HepG2 (cell line): ENCODE measurements at places on chromosomes 13 and 19. TPM values are rescaled to one million over a fixed set of nuclear protein-coding genes. Genes with fewer than 3 reads are reported as not detected.

The GFY gene
- not detected in 2 replicates for total RNA-seq

DNA sequence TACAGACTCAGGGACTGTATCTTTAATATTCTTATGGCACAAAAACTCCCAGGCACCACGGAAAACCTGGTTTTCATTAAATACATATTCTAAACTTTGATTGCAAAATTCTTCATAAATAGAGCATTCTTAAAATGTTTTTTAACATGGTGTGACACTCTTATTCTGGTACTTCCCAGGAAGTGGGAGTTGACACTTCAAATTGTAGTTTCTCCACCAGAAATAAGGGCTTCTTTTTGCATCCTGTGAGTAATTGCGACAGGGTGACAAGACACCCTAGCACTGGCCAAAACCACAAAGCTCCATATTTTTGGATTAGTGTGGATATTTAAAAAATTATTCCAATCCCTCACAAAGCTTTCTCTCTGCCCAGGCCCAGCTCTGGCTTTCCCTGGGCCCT is 43.6 kb upstream of the MTIF3 start:
- no peak for DNase-seq

- DNase-seq, result no peak
Measured at GRCh38 chr19:1105008-1105872, 1.4 kb downstream of the GPX4 start.

The MYO16 gene
- not detected in 2 replicates for total RNA-seq

The ZNF85 gene
- 3.7 and 4.8 TPM in 2 replicates for total RNA-seq
